HFFc6 (cell line): ENCODE measurements at places on chromosomes 2 and 18. TPM values are rescaled to one million over a fixed set of nuclear protein-coding genes. Genes with fewer than 3 reads are reported as not detected.

The ASB3 gene
- 17.7 and 18.4 TPM in 2 replicates for total RNA-seq

The POTEJ gene
- not detected in 3 replicates for total RNA-seq

The MAP3K19 gene
- total RNA-seq, result not detected in 2 replicates

The SKA1 gene
- 7.8 to 17.9 TPM (median 16.3 TPM) in 3 replicates for total RNA-seq

GRCh38 chr2:28544405-28544921, 48.6 kb downstream of the PLB1 start:
- no peak overlapping the region for H3K4me3 ChIP-seq
- peaks cover 17% of the 10 kb centered on the region for H3K4me1 ChIP-seq
- no peaks in the 10 kb centered on the region for H3K36me3 ChIP-seq
- H3K27me3 ChIP-seq, result peaks cover 19% of the 10 kb centered on the region
- no peak for DNase-seq

DNA sequence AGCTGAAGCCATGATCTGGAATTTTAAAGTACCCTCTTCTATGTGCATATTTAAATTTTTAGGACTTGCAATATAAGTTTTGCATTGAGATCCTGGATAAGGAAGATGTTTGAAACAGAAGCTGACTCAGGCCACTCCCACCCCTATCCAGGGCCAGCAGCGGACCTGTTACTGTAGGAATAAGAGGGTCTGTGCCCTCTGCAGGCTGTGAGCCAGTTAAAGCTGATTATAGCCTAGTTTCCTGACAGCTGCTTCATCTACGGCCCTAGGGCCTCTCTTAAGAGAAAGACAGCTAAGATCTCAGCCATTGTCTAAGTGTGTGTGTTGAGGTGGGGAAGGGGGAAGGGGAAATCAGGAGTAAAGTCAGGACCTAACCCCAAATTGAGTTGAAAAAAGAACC, 234.0 kb downstream of the HAUS1 start:
- H3K27ac ChIP-seq, result no peak overlapping the region
- peaks cover 7% of the 10 kb centered on the region; the same call in 1 of the 2 replicates for H3K4me1 ChIP-seq
- DNase-seq, result no peak
- H3K27me3 ChIP-seq, result peaks cover 54% of the 10 kb centered on the region
- H3K36me3 ChIP-seq, result no peaks in the 10 kb centered on the region
- no peak overlapping the region for H3K4me3 ChIP-seq

- H3K27ac ChIP-seq, result no peak overlapping the region
- DNase-seq, result no peak
- H3K27me3 ChIP-seq, result no peaks in the 10 kb centered on the region; the same call in 1 of the 2 replicates
These were observed 629.4 kb downstream of the TSN start for GRCh38 chr2:122384768-122385333.

GRCh38 chr2:212694398-212694797, 155.8 kb upstream of the ERBB4 start:
- no peak for DNase-seq
- H3K4me3 ChIP-seq, result no peak overlapping the region
- H3K4me1 ChIP-seq, result no peaks in the 10 kb centered on the region
- no peaks in the 10 kb centered on the region; the same call in 1 of the 2 replicates for H3K27me3 ChIP-seq

GRCh38 chr2:149587950-149588487, 444 bp upstream of the MMADHC start:
- no peak for DNase-seq
- H3K4me3 ChIP-seq, result peak overlapping the region; percentile 99
- H3K27ac ChIP-seq, result peak overlapping the region; percentile 100

GRCh38 chr18:58902961-58903360, 38.3 kb downstream of the ZNF532 start:
- H3K27ac ChIP-seq, result no peak overlapping the region; the same call in 1 of the 2 replicates
- H3K4me1 ChIP-seq, result peaks cover 5% of the 10 kb centered on the region; the same call in 1 of the 2 replicates
- peaks cover 3% of the 10 kb centered on the region; the same call in 1 of the 2 replicates for H3K27me3 ChIP-seq
- no peak for DNase-seq

GRCh38 chr2:224951723-224952481, 90.4 kb downstream of the DOCK10 start:
- no peaks in the 10 kb centered on the region; the same call in none of the 2 replicates for H3K27me3 ChIP-seq
- H3K4me1 ChIP-seq, result peaks cover 76% of the 10 kb centered on the region
- H3K27ac ChIP-seq, result peak overlapping the region; percentile 51
- H3K36me3 ChIP-seq, result peaks cover 35% of the 10 kb centered on the region
- DNase-seq, result no peak

DNA sequence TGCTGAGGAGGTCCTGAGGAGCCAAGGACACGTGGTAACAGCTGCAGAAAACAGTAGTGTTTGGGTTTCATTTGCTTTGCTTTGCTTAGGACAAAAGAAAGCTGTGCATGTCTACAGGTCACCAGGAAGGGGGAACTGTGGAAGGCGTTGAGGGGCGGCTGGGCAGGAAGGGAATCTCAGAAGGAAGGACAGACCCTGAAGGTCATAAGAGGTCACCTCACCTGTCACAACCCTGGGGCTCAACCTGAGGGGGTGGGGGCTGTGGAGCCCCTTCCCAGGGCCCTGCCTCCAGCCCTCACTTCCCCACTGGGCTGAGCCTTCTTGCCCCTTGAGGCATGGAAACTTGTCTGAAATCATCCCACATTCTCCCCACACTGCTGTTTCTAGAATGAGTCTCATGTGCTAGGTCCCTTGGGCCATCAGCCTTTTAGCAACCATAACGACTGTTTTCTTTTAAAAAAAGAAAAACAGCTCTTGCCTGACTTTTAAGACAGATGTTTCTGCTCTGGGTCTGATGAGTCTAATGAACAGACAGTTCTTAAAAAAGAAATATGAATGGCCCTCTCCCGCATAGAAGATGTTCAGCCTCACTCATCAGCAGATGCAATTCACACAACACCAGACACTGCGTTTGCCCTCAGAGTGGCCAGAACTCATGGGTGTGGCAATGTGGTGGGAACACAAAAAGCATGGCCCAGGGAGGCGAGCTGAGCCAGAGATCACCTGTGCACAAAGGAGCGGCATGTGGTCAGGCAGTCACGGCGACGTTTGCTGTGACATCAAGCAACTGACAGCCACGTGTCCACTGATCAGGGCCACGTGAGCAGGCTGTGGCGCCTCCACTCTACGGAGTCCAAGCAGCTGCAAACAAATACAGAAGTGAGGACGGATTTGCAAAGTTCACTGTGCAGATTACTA, 84.0 kb downstream of the SEPTIN10 start:
- peaks cover 40% of the 10 kb centered on the region for H3K27me3 ChIP-seq
- H3K4me3 ChIP-seq, result no peak overlapping the region
- peaks cover 4% of the 10 kb centered on the region; the same call in 1 of the 2 replicates for H3K4me1 ChIP-seq
- H3K36me3 ChIP-seq, result no peaks in the 10 kb centered on the region
- no peak for DNase-seq

GRCh38 chr18:56175330-56176001, 462.9 kb downstream of the TXNL1 start:
- no peak overlapping the region for H3K4me3 ChIP-seq
- no peak for DNase-seq
- H3K27ac ChIP-seq, result no peak overlapping the region
- no peaks in the 10 kb centered on the region for H3K36me3 ChIP-seq
- H3K4me1 ChIP-seq, result peaks cover 30% of the 10 kb centered on the region

GRCh38 chr2:169684135-169684565, 10.1 kb downstream of the CFAP210 start:
- H3K4me3 ChIP-seq, result no peak overlapping the region
- no peak for DNase-seq
- no peaks in the 10 kb centered on the region for H3K36me3 ChIP-seq
- H3K4me1 ChIP-seq, result no peaks in the 10 kb centered on the region
- H3K27me3 ChIP-seq, result peaks cover 4% of the 10 kb centered on the region

DNA sequence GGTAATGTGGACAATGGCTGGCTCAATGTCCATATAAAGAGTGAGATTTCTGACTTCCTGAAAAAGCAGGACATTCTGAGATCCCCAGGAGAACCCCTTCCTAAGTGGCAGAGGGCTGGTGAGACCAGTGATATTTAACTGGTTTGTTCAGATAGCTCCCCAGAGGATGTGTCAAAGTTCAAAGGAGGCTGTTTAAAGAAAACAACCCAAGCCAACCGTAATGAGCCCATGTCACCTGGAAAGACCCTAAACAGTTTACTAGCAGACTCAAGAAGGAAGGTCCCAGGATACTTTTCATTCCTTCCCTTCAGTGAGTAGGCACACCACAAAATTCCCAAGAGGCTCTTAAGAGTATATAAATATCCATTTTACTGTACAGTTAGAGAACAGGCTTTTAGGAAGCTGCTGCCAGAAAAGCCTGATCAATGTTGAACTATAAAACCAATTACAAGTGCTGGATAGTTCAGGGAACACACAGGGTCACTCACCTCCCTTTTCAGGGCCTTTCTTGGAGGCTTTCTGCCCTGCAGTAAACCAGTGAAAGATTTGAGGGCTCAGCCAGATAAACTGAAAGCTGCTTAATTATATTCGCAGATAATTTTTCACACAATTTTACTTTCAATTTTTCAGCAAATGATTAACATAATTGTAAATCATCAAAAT, 293.5 kb downstream of the ASXL3 start:
- H3K4me3 ChIP-seq, result no peak overlapping the region
- no peaks in the 10 kb centered on the region for H3K36me3 ChIP-seq
- H3K27me3 ChIP-seq, result no peaks in the 10 kb centered on the region
- no peak overlapping the region for H3K27ac ChIP-seq
- H3K4me1 ChIP-seq, result no peaks in the 10 kb centered on the region

DNA sequence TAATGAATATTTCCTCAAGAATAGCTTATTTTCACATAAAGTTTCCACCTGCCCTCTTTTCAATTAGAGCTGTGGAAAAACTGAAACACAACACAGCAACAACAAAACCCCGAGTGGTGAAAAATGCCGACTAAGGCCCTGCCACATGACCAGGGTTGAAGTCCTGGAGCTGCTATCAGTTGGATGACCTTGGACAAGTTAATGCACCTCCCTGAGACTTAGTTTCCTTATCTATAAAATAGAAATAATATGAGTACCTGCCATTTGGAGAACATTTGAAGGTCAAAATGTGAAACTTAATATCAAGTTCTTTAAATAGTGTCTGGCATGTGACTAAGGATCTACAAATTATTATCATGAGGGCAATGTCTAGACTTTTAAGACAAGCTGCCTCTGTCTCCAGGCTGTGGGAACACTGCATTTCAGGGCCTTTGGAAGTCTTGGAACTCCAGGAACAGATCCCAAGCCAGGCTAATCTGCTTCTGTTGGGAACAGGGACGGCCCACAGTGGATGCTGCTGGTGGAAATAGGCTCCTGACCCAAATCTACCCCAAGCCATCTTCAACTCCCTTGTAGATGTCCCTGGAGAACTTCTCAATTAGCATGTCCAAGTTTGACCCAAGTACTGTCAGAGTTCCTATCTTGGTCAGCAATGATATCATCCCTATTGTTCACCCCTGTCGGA, 42.0 kb upstream of the TRIB2 start:
- peaks cover 18% of the 10 kb centered on the region for H3K4me1 ChIP-seq
- no peaks in the 10 kb centered on the region for H3K36me3 ChIP-seq
- DNase-seq, result no peak

- H3K27me3 ChIP-seq, result no peaks in the 10 kb centered on the region; the same call in 1 of the 2 replicates
- no peaks in the 10 kb centered on the region for H3K36me3 ChIP-seq
- no peak for DNase-seq
These were observed 39.9 kb upstream of the TSPYL6 start for GRCh38 chr2:54295911-54296310.

- H3K36me3 ChIP-seq, result no peaks in the 10 kb centered on the region
- H3K4me1 ChIP-seq, result no peaks in the 10 kb centered on the region
- H3K4me3 ChIP-seq, result no peak overlapping the region
- peaks cover 11% of the 10 kb centered on the region; the same call in 1 of the 2 replicates for H3K27me3 ChIP-seq
- no peak overlapping the region for H3K27ac ChIP-seq
These were observed 60.4 kb upstream of the ZNF397 start for GRCh38 chr18:35180455-35180854.

- no peak overlapping the region for H3K27ac ChIP-seq
- no peaks in the 10 kb centered on the region for H3K27me3 ChIP-seq
- DNase-seq, result no peak
- peaks cover 15% of the 10 kb centered on the region for H3K4me1 ChIP-seq
These were observed 48.9 kb downstream of the DYNC1I2 start for GRCh38 chr2:171735991-171736710.

DNA sequence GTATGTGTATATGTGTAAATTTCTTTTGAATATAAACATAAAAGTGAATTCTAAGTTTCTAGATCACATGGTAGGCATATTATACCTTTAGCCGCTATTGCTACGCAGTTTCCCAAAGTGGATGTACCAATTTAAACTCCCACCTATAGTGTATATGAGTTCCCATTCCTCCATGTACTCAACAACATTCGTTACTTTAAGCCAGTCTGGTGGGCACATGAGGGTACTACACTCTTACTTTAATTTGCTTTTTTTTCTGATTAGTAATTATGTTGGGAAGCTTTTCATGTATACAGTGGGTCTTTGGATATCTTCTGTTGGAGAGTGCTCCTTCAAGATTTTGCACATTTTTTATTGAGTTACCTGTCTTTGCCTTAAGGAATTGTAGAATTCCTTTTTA, 683.8 kb downstream of the ERBB4 start:
- no peaks in the 10 kb centered on the region for H3K4me1 ChIP-seq
- H3K27me3 ChIP-seq, result no peaks in the 10 kb centered on the region
- no peak for DNase-seq
- no peak overlapping the region for H3K4me3 ChIP-seq

DNA sequence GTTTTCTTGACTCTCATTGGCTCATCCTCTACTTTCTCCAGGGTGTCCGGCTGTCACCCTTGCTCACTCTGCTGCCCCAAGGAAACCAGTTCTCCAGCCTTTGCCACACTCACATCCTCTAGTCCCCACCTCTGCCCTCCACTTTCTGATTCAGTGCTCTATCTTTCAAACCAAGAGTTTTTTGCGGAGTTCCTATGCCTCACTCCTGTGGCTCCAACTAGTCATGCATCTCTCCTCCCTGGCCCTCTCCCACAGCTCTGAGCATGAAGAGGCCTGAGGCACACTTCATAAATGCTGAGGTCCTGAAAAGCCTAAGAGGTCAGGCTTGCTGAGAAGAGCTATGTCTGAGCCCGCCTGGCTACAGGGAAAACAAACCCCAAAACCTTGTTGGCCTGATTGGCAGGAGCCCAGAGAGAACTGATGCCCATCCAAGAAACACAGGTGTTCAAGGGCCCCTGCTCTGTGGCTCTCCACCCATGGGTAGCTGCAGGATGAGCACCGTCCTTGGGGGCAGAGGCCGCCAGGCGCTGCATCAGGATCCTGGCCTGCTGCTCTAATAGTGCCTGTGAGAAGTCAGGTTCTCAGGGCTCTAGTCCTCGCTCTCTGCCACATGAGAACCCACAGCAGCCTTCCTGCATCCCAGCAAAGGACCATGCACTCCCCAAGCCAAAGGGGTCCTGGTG, 42.1 kb downstream of the HS1BP3 start:
- H3K4me1 ChIP-seq, result peaks cover 41% of the 10 kb centered on the region
- DNase-seq, result no peak
- no peak overlapping the region for H3K4me3 ChIP-seq
- peaks cover 5% of the 10 kb centered on the region for H3K27me3 ChIP-seq
